RWPE2 (cell line): ENCODE measurements at places on chromosomes 7 and 10.

DNA sequence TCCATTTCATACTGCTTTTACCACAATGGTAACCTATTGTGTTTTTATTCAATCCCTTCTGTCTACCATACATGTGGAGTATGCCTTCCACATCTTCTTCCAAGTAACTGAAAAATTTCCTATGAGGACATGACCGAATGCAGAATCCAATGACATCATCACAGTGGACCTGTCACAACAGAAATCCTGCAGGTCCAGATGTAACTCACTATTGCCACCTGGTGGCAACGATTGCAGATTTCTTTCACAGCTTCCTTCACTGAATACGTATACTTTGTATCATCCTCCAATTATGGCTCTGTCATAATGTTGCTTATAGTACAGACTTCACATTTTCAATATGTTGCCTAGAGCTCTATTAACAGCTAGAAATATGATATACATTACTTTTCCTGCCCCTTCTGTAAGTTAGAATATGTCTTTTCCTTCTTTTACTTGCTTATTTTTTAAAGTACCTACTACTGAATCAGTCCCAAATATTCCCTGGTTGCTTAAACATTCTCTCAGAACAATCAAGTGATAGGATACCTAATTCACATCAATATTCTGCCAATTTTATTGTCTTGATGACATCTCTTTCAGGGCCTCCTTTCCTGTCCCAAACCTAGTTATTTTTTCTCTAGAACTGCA lies 45.4 kb downstream of the SLC13A1 start:
- no peak for DNase-seq

- no peak for DNase-seq
Measured at GRCh38 chr10:62047960-62048383, 146.5 kb downstream of the ARID5B start.

- DNase-seq: no peak
Measured at GRCh38 chr7:28509251-28510025, 97.1 kb downstream of the CREB5 start.

DNA sequence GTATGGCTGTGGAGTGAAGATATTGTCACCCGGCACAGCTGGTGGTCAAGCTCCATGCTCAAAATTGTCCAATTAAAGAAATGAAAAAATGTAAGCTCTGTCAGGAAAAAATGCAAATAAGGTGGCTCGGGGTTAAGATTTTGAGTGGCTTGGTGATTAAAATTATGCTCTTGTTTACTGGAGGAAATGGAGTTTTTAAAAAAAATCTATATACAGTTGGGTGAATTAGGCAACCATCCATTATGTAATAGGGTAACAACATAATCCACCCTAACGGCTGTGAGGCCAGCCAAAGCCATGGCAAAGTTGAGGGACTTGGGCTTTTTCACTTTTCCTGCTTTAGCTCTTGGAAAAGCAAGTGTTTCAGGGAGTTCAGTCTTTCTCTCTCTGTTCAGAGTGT lies 260.8 kb upstream of the HABP2 start:
- no peak for DNase-seq

DNA sequence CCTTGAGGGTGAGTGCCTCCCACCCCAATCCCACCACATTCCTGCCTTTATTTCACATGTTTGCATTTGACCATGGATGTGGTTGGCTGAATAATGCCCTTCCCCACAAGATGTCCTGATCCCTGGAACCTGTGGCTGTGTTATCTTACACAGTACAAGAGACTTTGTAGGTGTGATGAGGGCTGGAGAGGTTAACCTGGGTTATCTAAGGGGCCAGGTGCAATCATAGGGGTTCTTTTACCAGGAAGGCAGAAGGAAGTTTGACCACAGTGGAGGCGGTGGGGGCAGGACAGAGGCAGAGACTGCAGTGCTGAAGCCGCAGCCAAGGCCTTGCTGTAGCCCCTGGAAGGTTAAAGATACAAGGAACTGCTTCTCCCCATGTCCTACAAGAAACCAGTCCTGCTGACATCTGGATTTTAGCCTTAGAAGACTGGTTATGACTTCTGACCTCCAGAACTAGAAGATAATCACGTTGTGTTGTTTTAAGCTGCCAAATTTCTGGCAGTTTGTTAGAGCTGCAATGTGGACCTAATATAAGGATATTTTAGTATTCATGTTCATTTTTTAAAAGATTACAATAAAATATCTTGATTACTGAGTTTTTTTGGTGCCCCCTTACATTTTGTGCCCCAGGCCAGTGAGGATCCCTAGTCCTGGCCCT lies 136.6 kb downstream of the ARHGAP22 start:
- DNase-seq: no peak

DNA sequence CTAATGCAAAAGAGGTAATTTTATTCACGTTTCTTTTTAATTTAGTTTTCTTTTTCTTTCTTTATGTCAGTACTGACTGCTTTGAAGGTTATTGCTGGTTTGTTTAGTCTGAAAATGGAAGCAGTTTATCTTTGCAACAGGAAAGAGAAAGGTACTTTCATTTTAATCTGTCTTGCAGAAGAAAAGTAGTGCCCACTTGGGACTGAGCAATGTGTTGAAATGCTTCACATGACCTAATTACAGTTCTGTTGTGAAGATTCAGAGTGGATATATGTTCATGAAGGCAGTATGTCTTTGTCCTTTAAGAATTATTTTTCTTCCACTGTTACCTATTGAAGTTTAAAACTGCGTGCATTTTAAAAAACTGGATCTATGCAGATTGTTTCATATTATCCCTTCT lies 80.1 kb downstream of the ANKIB1 start:
- DNase-seq: no peak

GRCh38 chr7:25861601-25862260 lies 290.3 kb upstream of the NFE2L3 start:
- DNase-seq: no peak

DNA sequence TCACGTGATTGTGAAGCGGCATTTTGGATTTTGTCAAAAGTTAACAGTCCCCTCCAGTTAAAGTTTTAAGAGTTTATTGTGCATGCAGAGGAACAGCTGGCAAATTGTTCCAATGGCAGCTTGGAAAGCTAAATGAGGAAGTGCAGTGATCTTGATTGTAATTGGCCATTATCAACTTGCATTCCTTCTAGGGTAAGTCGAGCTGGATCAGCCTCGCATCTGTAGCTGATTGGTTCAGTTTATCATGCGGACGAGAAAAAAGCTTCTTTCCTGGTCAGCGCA lies 566 bp downstream of the ZNF789 start:
- no peak for DNase-seq

- DNase-seq: no peak
Measured at GRCh38 chr7:95545007-95545615, 51.2 kb downstream of the PDK4 start.

DNA sequence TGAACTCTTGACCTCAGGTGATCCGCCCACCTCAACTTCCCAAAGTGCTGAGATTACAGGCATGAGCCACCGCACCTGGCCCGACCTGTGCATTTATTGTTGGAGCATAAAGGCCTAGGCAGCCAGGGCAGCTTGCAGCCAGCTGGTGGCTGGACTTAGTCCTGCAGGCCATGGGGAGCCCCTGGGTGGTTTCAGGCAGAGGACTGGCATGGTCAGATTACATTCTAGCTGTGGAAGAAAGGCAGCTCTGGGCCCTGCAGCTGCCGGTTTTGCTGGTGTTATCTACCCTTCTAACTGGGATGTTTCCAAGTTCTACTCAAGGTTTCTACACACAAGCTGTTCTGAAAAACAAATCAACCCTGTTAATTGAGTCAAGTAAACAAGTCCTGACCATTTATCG lies 22.7 kb upstream of the MKRN1 start:
- no peak for DNase-seq

DNA sequence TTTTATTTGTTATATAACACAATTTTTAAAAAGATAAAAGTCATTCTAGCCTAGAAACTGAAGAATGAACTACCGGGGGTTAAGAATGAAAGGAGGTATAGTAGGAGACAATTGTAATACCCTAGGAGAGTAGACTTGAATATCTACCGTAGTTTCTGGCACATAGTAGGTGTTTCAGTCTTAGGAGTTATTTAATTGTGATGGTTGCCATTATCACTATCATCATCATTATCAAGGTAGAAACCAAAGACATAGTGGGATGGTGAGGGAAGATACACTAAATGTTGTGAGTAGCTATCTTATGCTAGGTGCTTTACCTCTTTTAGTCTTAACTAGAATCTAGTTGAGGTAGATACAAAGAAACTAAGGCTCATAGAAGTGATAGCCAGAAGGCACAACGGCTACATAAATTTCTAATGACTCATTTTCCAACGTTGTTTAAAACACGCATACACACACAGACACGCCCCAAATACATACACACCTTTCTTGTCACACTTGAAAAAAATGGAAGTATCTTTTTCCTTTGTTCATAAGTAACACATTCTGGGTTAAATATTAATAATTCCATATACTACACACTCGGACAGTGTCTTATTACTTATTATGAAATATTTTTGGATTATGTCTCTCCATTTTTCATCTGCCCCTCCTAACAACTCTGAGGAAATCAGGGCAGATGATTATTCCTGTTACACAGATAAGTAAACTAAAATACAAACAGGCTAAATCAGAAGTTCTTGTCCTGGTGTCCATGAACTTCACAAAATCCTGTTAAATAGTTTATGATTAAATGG lies 2.0 kb upstream of the ANLN start:
- no peak for DNase-seq

GRCh38 chr10:72808001-72808400 lies 85.5 kb upstream of the OIT3 start:
- no peak for DNase-seq

GRCh38 chr7:36967387-36967786 lies 243.1 kb upstream of the AOAH start:
- no peak for DNase-seq

- no peak for DNase-seq
Measured at GRCh38 chr7:12607134-12607533, 36.6 kb downstream of the SCIN start.

GRCh38 chr7:116632384-116632783 lies 39.6 kb upstream of the MET start:
- no peak for DNase-seq

DNA sequence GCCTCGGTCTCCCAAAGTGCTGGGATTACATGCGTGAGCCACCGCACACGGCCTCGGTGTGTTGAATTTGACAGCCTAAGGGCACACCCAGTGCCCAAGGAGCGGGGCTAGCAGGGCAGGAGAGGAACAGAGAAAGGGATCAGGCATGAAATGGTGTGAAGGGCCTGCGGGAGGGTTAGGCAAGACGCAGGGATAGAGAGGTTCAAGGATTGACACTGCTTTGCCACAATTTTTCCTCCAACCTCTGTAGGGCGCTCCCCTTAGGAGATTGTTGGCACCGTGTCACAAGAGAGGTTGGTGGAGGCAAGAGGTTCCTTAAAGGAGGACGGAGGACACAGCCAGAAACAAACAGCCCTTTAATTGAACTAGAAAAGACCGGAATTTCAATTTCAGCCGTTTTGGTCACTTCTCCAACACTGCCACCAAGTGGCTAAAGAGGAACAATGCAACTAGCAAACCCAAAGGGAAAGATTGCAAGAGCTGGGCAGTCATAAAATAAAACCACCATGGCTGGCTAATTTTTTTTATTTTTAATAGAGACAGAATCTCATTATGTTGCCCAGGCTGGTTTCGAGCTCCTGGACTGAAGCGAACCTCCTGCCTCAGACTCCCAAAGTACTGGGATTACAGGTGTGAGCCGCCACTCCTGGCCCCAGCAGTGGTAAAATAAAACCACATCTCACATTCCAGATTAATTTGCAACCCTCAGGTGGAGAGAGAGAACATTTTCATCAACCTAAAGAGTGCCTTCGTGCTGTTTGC lies 6.9 kb upstream of the CREB3L2 start:
- DNase-seq: no peak

- no peak for DNase-seq
Measured at GRCh38 chr7:81268551-81268950, 349.7 kb upstream of the SEMA3C start.

DNA sequence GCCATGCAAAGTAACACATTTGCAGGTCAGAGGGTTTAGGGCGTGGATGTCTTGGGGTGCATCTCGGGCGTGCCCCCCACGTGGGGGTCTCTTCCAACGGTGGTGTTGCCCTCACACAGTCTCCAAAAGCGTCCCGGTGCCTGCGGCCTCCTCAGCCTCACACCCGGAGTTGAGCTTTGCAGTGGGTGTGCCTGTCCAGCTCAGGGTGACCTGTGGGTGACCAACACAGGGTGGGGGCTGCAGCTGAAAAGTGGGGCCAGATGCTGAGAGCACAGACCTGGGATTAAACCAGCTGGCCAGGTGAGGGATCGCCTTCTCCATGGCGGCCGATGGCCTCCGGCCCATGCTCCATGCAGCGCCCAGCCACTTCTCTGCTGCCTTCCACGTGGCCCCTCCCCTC lies 63.1 kb downstream of the PWWP2B start:
- peak; percentile 49 for DNase-seq

DNA sequence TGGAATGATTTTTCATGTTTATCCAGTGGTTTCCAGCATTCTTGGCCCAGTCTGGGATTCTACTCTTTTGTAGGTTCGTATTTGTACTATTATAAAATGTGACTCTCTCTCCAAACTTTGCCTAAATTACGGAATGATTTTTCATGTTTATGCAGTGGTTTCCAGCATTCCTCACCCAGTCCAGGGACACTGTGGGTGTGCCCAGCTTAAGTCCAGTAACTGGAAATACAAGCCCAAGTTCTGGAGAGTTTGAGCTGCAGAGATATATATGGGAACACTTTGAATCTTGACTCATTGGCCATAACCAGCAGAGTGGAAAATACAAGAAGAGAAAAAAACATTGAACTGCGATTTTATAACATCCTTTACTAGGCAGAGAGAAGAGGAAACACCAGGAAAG lies 5.9 kb upstream of the MAGI2 start:
- no peak for DNase-seq

GRCh38 chr7:98394377-98394836 lies 6.5 kb downstream of the BAIAP2L1 start:
- no peak for DNase-seq

DNA sequence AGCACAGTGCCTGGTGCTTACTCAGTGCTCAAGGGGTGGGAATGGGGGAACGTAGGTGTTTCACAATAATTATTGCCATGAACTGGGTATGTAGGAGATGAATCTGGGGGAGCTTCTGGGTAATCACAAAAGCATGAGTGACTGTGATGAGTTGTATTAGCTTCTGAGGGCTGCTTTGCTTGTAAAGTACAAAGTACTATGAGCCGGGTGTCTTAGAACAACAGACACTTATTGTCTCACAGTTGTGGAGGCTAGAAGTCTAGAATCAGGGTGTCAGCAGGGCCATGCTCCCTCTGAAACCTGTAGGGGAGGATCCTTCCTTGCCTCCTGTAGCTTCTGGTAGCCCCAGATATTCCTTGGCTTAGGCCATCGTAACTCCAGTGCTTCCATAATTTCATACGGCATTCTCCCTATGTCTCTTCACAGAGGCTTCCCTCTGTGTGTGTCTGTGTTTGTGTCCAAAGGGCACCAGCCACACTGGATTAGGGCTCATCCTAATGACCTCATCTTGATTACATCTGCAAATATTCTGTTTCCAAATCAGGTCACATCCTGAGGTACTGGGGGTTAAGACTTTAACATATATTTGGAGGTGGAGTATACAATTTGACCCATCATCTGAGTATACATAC lies 84.8 kb upstream of the AGBL3 start:
- no peak for DNase-seq

GRCh38 chr7:132915647-132916046 lies 166.2 kb downstream of the CHCHD3 start:
- DNase-seq: no peak

- DNase-seq: no peak
Measured at GRCh38 chr7:47932016-47932415, 16.2 kb downstream of the PKD1L1 start.
